Spinal cord (tissue), 10 donors: ENCODE measurements at places on chromosomes 13 and 19. TPM values are rescaled to one million over a fixed set of nuclear protein-coding genes. Genes with fewer than 3 reads are reported as not detected.

DNA sequence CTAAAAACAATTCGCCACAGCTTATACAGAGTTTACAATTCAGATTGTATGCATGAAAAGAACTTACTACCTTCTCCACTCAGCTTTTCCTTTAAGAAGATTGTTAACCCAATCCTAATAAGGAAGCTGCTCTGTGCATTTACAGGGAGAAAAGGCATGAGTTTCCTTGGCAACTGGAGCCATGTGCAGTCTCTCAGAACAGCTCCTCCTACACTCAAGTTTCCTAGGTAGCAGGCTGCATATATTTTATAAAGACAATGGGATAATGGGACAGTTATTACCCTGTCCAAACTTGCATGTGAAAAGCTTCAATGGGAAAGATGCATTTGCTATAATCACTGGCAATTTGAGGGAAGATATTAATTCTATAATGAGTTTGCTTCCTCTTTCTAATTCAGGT lies 125.5 kb upstream of the TRPC4 start:
- peak; percentile 43 for DNase-seq

DNA sequence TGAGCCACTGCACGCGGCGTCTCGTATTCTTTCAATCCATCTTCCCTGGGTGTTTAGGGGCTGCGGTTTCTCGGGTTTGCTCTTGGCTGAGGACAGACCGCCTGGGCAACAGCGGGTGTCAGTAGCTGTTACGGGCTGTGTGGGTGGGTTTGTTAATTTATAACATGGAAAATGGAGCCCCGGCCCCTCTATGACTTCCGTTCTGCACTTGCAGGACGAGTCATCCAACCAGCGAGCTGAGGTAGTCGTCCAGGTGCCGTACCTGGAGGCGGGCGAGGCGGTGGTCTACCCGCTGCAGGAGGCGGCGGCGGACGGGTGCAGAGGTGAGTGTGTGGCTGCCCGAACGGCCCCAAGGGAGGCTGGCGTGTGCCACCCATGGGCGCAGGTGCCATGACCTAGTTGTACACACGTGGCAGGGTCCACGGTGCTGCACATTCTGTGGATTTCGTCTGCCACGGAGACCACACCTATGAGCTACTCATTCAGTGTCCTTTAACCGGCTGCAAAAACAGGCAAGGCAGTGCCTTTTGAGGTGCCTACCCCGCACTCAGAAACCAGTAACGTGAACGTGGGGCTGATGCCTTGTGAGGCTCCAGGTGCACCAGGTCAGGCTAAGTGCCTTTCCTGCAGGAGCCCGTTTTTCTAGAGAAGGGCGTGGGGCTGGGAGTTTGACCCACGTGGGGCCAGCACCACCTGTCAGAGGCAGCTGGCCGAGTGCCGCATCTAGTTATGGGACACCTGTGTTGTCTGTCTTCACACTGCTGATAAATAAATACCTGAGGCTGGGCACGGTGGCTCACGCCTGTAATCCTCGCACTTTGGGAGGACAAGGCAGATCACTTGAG lies 10.9 kb downstream of the POLR2E start:
- no peak for DNase-seq

GRCh38 chr19:55119053-55119452 lies 1.6 kb upstream of the PPP1R12C start:
- no peak for DNase-seq

DNA sequence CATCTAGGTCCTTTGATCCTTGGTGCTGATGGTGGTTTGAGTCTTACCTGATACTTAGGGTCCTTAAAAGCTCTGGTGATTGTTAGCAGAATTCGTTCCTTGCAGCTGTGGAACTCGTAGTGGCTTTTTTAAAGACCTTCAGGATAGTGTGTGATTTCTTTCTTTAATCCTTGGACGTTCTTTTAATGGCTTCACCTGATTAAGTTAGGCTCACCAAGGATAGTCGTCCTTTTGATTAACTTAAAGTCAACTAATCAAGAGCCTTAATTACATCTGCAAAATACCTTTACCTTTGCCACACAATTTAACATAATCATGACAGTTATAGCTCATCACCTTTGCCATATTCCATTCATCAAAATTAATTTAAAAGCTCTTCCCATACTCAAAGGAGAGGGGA lies 1807.7 kb downstream of the OLFM4 start:
- DNase-seq, result no peak

Gene SIGLEC8
- 3.6 TPM for total RNA-seq

GRCh38 chr13:43057653-43058317 lies 34.4 kb downstream of the DNAJC15 start:
- DNase-seq, result no peak

DNA sequence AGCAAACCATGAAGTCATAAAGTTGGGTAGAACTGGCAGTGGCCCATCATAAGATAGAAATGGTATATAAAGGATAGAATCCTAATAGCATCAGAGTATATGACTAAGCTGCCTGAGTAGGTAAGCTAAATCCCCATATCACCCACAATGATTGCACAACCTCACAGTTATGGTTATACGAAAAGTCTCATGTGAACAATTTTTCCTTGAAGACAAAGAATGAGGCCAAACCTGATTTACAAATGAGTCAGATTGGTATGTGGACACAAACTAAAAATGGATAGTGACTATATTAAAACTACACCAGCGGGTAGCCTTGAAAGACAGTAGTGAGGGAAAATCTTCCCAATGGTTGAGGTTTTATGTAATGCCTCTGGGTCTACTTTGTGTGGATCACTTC lies 40.9 kb upstream of the UFM1 start:
- no peak for DNase-seq

Gene NLRP5
- total RNA-seq, result not detected

DNA sequence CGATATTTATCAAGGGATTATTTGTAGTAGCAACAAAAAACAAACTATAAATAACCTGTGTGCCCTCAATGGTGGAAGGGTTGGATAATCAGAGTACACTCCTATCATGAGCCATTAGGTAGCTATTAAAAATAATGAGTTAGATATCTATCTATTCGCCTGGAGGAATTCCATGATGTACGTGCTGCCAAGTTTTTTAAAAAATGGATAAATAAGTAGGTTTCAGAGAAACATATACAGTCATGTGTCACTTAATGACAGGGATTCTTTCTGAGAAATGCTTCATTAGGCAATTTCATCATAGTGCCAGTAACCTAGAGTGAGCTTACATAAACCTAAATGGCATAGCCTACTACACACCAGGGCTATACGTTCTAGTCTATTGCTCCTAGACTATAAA lies 6.2 kb upstream of the OR1I1 start:
- DNase-seq, result no peak

Gene ADGRE3
- not detected for total RNA-seq

DNA sequence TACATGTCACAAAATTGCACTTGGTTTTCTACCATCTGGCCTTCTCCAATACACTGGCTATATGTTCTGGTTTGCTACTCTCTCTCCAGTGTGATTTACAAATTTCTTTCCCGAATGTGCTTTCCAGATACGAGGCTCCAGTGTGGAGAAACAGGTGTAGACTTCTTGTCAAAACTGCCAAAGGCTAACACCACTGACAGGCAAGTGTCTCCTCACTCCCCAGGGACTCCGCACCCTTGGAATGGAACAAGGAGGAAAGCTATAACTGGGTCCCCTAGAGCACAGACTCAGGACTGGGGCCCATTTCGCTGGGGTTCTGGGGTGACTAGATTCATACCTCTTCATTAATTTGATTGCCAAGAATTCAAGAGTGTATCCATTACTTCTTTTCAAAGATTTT lies 161.8 kb downstream of the FOXO1 start:
- DNase-seq, result no peak

- no peak for DNase-seq
Measured at GRCh38 chr13:45817833-45818232, 33.7 kb downstream of the SIAH3 start.

Gene SLC10A2
- total RNA-seq, result not detected

Gene PCDH8
- total RNA-seq, result 8.4 TPM

DNA sequence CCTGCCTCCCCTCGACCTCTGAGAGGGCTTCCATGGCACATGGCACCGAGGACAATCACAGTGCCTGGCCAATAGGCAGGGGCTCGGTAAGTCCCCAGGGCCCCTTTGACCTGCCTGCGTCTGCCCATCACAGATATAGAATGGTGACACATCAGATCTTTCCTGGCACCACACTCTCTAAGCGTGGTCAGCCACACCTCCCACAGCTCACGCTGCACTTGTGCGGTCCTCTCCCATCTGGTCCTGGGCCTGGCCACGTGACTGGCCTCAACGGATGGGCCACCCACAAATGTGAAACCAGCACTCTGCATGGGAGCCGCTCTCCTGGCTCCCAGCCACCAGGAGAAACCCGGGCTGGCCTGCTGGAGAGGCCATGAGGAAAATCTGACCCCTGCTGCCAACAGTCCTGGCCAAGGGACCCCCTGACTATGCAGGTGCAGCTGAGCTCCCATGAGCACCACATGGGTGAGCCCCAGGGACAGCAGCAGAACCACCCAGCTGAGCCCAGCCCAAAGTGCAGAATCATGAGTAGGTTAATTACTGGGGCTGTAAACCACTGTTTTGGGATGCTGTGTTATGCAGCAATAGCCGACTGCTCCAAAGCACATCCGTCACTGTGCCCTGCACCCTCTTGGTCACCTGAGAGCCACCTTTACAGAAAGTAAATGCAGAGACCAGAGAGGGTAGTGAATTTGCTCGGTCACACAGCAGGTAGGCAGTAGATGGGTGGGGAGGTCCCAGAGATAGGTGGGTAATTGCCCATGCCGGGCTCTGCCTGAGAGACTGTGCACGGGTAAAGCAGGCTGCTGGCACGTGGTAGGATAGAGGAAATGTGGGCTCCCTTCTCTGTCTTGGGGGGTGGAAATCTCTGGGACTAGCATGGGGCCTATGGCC lies 9.7 kb upstream of the MEF2B start:
- no peak for DNase-seq

DNA sequence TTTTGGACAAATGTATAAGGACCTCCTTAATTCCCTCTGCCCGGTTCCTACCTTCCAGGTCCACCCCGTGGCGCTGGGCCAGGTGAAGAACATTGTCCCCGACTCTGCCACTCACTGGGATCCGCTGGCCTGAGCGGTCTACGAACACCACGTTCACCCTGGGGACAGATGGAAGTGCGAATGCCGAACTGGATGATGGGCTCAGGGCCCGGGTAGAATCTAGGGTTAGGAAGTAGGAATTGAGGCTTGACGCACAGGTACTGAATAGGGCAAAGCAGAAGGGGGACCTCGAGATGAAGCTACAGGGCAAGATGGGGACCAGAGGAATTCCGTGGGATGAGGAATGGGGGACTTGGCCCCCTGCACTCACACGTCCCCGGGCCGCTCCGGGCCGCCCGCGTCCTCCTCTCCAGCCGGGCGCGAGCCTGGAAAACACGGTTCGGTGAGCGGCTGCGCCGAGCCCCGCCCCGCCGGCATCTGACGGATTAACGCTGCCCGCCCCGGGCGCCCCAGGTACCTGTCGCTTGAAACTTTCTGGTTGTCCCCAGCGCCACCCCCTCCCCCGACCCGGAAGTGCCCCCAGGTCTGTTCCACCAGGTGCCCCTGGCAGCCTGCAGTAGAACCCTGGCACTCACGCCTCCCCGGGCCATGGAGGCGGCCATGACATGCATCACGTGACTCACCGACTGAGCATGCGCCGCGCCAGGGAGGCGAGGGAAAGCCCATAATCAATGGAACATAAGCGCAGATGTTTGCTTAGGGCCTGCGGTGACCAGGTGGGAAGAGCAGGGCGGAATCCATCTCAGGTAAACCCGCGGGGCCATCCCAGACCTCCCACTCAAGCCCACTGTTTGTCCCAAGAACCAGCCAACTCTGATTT lies at the start of gene FDX2:
TSS of gene FDX2 (minus strand) at position 681 of the 880 bp plus-strand sequence. CDS start at position 662, 19 bp downstream.
- DNase-seq, result peak; percentile 86

Gene RFXAP
- total RNA-seq, result 12.5 TPM

GRCh38 chr13:71082631-71083030 lies 784.4 kb downstream of the DACH1 start:
- no peak for DNase-seq

GRCh38 chr19:35075202-35076025 lies 33.9 kb downstream of the HPN start:
- DNase-seq, result no peak

DNA sequence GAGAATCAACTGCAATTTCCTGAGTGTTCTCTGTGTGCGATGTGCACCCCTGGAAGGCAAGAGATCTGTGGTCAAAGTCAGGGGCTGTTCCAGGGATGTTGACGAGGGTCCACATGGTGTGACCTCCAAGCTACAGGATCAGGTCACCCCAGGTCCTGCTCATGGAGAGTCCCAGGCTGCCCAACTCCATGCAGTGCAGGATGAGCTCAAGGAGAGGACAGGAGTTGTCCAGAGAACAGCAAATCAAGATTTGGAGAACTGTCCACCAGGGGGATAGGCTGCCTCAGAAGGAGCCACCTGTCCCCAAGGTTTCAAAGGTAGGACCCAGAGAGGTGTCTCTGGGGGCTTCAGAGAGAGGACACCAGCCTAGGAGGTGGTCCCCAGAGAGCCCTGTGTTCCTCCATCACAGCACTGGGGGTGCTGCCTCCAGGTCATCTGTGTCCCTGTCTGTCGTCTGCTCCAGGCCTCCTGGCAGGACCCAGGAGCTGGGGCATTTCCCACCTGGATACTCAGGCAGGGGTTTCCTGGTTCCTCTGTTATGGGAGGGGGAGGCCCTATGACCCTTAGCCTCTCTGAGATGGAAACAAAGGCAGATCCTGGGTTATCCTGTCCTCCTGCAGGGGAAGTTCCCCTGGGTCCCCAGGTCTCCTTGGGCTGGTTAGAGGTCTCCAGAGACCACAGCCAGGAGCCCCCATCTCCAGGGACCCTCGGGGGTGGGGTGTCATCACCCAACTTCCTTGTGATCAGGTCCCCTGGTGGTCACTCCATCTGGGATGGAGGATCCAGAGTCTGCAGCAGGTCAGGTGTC lies 2.1 kb upstream of the CEACAM7 start:
- DNase-seq, result no peak
